ENCODE measurements at places on chromosomes 4 and X. TPM values are rescaled to one million over a fixed set of nuclear protein-coding genes. Genes with fewer than 3 reads are reported as not detected.
A peak's percentile ranks its signal among the peaks of the same experiment; 100 is the strongest.

CSN1S1 gene
- total RNA-seq = not detected

GRCh38 chrX:37047776-37048175 is 39.6 kb downstream of the FAM47C start:
- no peak for DNase-seq

GRCh38 chr4:89000844-89001360 is 56.1 kb downstream of the FAM13A start:
- DNase-seq = peak; percentile 60

DNA sequence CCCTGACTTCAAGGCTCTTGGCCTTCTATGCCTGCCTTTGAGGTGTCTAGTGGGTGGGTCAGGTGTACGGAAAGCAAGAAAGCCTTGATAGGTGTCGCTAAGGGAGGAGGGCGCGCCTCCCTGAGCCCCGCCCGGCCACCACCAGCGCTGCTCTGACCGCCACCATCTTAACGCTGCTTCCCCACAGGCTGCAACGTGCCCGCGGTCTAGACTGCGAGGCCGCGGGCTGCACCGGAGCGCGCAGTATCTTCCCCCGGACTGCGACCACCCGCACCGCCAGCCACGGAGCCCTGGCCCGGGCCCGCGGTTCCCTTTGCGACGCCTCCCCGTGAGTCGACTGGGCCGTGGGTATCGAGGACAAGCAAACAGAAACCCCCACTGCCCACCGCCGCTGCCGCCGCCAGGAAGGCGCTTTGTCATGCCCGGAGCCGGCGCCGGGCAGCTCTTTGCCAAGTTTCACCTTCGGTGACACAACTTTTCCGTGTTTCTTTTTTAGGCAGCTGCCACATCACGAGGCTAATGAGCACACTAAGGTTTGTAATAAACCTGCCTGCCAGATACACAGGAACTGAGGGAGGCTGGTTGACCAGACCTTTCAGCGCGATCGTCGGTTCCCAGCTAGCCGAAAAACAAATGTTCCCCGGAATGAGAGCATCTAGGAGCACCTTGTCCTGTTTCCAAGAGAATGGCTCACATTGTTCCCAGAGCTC is 335.8 kb upstream of the F9 start:
- DNase-seq = no peak

DNA sequence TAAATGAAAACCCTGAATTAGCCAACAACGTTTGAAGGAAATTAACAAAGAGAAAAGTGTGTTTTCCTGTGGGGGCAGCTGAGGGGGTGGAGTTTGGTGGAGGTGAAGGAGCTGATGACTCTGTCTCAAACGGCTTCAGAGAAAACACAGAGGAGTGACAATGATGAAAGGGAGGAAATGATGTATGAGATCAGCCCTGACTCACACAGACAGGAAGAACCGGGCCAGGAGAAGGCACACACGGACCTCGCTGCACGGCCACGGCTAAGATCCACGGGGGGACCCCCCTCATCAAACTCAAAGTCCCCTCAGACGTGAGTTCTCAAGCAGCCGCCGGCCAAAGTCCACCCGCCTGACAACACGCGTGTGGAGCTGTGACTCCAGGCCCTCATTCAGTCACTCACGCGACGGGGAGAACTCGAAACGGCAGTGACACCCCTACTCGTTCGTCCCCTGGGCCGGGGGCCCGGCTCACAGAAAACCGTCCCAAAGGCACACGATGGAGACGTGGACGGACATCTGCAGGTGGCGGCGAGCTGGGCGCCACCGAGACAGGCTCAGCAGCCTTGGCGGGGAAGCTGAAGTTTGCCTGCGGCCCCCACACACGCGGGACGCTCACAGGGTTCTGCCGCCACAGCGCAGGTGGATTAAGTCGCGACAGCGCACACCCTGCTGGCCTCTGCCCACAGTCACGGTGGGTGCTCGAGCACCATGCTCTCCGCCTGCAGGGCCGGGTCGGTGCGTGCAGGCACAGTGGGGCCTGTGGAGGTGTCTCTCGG is 28.8 kb downstream of the PPP2R3B start:
- peak; percentile 60 for DNase-seq

- DNase-seq = peak; percentile 42
These were observed 1.2 kb downstream of the CTSO start for GRCh38 chr4:155952501-155952901.

DNA sequence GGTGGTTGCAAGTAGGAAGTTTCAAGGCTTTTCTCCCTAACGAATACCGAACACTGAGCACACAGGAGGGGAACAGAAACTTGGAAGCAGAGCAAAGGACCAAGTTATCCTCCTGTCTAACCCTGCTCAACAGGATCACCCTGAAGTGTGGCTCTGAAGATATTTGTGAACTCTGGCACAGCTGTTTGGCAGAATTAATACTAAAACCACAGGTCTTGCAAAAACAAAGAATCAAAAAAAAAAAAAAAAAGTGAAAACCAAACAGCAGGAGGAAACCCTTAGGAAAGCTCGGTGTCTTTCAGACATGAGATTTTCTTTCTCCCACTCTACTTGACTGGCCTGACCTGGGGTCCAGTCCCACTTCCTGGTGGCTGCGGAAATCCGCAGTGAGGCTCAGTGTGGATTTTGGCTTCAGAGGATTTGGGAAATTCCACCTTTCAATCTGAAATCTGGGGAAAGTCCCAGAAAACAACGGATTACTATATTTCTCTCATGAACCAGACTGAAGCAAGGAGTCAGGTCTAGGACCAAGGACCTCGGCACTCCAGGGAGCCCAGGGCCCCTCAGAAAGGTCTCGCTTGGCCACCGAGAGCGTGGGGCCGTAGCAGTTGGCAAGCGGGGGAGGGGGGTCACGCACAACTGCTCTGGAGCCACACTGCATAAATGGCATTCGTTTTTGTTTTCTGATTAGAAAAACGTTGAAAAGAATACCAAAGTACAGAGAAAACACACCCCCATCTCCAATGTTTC is 867 bp downstream of the TIFA start:
- peak; percentile 24 for DNase-seq

DNA sequence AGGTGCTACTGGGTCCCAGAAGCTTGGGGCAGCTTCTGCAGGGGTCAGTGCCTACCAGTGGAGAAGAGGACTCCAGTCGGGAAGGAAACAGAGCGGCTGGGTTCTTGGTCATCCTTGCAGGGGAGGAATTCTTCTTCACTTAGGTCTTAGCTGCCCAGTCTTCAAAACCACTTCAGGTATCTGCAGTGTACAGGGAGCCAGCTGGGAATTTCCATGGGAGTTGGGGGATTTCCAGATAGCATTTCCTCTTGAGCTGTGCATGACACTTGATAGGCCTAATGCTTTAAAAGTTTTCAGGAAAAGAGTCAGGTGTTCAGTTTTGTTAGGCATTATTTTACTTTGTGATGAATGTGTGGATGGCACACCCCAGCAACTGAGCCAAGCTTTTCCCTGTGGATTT is 58.1 kb upstream of the ENPP6 start:
- peak; percentile 33 for DNase-seq

GRCh38 chrX:101260435-101260834 is 30.7 kb downstream of the TAF7L start:
- DNase-seq = no peak

SGCB gene
- total RNA-seq = 25.8 TPM

MUC7 gene
- not detected for total RNA-seq

GRCh38 chr4:57412259-57413054 is 302.3 kb upstream of the IGFBP7 start:
- no peak for DNase-seq

ZGRF1 gene
- total RNA-seq = 10.0 TPM

TBC1D14 gene
- 48.9 TPM for total RNA-seq
